ENCODE measurements at places on chromosomes 5 and 9.

DNA sequence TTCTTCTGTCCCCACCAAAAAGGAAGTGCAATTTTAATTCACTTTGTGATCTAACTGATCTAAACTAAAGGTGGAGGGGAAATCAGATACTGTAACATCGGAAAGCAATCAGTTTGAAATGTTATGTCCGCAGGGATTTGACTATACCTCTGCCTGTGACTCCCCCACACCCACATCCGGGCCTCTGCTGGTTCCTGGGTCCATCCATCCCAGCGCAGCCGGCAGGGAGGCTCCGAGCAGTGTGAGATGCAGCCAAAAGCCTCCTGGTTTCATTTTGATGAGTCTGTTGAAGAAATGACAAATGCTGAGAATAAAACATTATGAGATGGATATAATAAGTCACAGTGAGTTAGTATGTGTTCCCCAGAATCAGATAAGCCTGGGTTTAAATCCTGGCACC lies 8.6 kb downstream of the FSTL4 start:
- no peaks in the 10 kb centered on the region for H3K4me1 ChIP-seq
- no peak for DNase-seq
- no peaks in the 10 kb centered on the region for H3K27me3 ChIP-seq
- no peaks in the 10 kb centered on the region for H3K36me3 ChIP-seq

DNA sequence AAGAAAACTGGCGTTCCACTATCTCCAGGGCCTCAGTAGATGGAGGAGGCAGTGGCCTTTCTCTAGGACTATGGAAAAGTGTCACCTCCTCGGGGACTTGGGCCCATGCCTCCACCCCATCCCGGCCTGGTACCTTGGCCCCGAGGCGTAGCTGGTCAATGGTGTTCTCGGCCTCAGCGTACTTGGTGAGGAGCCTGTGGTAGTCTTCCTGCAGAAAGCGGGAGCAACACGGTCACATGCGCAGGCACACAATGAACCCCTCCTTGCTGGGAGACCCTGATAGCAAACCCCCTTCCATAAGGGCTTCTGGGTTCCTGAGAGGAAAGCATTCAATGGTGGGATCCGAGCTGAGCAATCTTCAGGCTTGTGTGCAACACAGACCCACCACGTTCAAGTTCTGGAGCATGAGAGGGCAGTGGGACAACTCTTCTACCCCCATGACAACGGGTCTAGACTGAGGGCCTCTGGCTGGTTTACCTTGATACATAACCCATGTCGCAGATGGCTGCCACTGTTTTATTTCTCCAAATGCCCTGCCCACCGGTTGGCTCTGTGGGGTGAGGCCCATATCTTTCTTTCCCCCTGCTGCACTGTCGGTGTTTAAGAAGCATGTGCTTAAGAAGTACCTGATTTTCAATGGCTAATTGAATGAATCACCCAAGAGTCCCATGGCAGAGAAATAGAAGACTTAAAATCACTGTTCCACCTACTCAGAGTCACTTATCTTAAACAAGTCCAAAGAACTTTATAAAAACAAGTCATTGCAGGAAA lies 13.6 kb downstream of the AKNA start:
- H3K36me3 ChIP-seq: peaks cover 11% of the 10 kb centered on the region
- no peak overlapping the region for H3K27ac ChIP-seq
- DNase-seq: no peak
- no peak overlapping the region for H3K4me3 ChIP-seq
- no peaks in the 10 kb centered on the region for H3K4me1 ChIP-seq
- H3K27me3 ChIP-seq: no peaks in the 10 kb centered on the region

DNA sequence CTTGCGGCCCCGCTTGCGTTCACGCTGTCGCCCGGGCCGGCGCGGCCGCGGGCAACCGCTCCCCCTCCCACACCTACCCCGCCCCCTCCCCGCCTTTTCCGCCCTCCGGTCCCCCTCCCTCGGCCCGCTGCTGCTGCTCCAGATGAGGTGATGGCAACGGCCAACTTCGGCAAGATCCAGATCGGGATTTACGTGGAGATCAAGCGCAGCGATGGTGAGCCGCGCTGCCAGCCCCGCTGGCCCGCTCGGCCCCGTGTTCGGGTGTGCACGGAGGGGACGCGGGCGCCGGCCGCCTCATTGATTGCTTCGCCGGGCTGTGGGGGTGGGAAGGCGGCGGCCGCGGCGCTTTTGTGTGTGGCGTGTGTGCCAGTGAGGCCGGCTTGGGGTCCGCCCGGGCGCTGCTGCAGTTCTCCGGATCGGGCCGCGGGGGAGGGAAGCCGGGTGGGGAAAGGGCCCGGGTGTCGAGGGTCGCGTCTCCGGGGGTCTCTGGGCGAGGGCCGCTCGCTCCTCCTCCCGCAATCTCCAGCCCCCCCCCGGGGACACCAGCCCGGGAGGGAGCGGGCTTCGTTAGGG lies 403 bp downstream of the KIF2A start:
- H3K4me3 ChIP-seq: peak overlapping the region; percentile 72
- H3K4me1 ChIP-seq: no peaks in the 10 kb centered on the region
- peak; percentile 28 for DNase-seq
- no peaks in the 10 kb centered on the region for H3K36me3 ChIP-seq

DNA sequence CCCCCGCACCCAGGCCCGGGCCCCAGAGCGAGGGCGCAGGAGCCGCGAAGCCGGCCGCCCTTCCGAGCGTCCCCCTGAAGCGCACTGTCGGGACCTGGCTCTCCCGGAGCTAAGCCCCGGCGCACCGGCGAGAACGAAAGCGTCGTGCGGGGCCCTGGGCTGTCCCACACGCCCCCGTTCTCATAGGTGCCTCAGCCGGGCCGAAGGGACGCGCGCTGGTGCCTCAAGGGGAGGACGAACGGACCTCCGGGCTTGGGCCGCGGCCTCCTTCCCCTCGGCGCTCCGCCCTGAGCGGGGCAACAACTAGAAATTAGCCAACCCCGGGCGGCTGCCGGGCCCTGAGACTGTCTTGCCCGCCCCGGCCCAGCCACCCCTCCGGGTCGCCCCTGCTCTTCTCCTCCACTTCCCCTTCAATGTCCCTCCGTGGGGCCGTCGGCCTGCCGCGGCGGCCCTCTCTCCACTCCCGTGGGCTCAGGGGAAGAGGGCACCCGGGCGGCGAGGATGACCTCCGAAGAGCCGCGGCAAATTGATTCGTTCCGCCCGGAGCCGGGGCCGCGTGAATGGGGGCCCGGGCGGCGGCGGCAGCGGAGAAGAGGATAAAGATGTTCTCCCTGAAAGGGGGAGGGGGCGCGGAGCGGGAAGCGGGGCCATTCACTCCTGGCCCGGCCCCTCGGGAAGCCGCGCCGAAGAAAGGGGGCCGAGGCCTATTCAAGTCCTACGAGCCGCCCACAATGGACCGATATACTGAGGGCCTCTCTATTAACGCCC lies 3.5 kb upstream of the PRDM12 start:
- no peak for DNase-seq
- no peaks in the 10 kb centered on the region for H3K36me3 ChIP-seq
- H3K27me3 ChIP-seq: peaks cover 100% of the 10 kb centered on the region
- H3K4me1 ChIP-seq: peaks cover 70% of the 10 kb centered on the region
- peak overlapping the region; percentile 4 for H3K4me3 ChIP-seq
- no peak overlapping the region for H3K27ac ChIP-seq

- no peak overlapping the region for H3K4me3 ChIP-seq
- no peak for DNase-seq
- H3K27ac ChIP-seq: no peak overlapping the region
- H3K27me3 ChIP-seq: no peaks in the 10 kb centered on the region
Observed at GRCh38 chr9:88005240-88005639, 30.9 kb upstream of the CDK20 start.

DNA sequence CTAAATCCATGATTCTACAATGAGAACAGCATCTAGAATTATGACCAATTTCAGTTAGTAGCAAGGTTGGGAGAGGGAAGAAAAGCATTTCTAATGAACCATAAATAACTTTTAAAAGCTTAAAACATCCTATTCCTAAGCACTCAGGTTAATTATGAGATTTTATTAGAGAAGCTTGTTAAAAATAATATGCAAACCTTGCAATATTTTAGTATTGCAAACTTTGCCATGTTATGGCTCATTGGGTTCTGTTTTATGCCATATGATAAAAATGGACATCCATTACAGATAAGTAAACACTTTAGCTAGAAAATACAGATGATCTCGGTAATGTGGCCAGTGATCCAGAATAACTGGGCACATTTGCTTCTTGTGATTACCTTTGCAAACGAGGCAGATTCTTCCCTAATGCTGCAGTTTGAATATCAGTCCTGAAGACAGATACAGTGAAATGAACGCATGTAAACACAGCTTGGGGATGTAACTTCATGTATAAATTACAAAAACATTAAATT lies 447.0 kb downstream of the PLK2 start:
- no peak for DNase-seq
- H3K4me1 ChIP-seq: no peaks in the 10 kb centered on the region

- H3K27ac ChIP-seq: peak overlapping the region; percentile 25
- no peak overlapping the region for H3K4me3 ChIP-seq
Observed at GRCh38 chr9:137269231-137269772, 8.2 kb upstream of the TOR4A start.

- H3K4me1 ChIP-seq: no peaks in the 10 kb centered on the region
- H3K27ac ChIP-seq: no peak overlapping the region
- DNase-seq: no peak
Observed at GRCh38 chr5:153985498-153985897, 53.2 kb downstream of the FAM114A2 start.

DNA sequence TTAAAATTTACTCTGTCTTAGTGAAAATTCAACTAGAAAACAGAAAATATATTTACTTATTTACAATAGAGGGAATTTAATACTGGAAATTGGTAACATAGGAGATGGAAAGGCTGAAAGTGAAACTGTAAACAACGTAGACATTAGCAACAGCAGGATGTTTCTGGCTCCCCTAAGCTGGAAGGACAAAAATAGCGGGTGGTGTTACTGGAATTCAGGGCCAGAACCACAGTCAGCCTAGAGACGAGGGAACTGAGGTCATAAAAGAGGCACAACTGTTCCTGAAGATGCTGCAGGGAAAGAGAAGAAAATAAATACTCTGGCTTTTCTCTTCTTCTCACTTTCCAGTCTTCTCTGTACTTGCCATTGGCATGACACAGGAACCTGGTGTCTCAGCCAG lies 80.4 kb upstream of the NIPBL start:
- DNase-seq: no peak
- no peaks in the 10 kb centered on the region for H3K36me3 ChIP-seq
- no peaks in the 10 kb centered on the region for H3K4me1 ChIP-seq
- no peak overlapping the region for H3K27ac ChIP-seq
- no peak overlapping the region for H3K4me3 ChIP-seq

DNA sequence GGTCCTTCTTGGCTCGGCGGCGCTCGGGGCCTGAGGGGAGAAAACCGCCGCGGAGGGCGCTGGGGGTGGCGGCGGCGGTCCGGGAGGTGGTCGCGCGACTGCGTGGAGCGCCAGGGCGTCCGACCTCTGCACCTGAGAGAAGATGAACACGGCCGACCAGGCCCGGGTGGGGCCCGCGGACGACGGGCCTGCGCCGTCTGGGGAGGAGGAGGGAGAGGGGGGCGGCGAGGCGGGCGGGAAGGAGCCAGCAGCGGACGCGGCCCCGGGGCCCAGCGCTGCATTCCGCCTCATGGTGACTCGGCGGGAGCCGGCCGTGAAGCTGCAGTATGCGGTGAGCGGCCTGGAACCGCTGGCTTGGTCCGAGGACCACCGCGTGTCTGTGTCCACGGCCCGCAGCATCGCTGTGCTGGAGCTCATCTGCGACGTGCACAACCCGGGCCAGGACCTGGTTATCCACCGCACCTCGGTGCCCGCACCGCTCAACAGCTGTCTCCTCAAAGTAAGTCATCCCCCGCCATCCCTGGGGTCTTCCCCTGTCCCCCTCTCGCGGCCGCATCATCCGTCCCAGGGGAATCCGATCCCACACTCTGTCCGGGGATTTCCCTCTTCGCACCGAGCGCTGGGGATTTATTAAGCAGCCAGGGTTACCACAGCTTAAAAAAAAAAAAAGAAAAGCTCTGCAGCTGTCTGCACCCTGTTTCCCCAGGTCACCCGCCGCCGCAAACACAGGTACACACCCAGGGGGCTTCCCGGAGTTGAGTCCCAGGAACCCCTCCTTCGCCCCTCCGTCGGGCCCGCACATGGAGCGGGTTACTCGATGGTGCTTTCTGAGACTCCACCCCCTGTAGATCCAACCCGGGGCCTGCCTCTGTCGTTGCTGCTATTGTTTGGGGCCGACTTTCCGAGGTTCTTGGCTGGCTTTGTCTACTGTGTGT lies at the start of gene GTF3C4:
Gene GTF3C4 (plus strand): TSS at position 8 of the 935 bp plus-strand sequence. CDS start 135 bp downstream, at position 143.
- peak within 1 kb of the TSS; percentile 84 for H3K27ac ChIP-seq
- no peaks in the 10 kb centered on the region for H3K36me3 ChIP-seq
- DNase-seq: no peak
- peak within 1 kb of the TSS; percentile 81 for H3K4me3 ChIP-seq
- H3K4me1 ChIP-seq: peaks cover 68% of the 10 kb centered on the region

- H3K27me3 ChIP-seq: no peaks in the 10 kb centered on the region
- DNase-seq: no peak
- H3K27ac ChIP-seq: no peak overlapping the region
- H3K4me1 ChIP-seq: no peaks in the 10 kb centered on the region
Observed at GRCh38 chr5:135642934-135643333, 64.1 kb upstream of the CXCL14 start.

DNA sequence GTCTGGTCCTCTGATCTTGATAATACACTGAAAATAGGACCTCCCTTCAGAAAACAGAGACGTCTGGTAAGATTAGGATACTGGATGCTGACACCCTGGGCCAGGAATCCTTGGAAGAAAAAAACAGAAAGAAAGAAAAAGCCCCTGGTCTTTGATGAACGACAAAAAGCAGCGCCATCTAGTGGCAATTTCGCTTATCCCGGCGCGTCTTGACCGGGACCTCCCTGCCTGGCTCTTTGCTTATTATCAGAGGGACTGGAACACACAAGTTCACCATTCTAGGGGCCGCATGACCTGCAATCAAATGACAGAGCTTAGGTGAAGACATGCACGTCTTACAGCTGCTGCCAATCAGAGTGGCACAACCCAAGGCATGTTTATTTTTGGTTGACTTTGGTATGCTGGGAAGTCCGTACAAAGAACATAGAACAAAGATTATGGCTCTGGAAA lies 114.9 kb upstream of the NFIB start:
- peak; percentile 58 for DNase-seq
- H3K36me3 ChIP-seq: no peaks in the 10 kb centered on the region

- H3K4me3 ChIP-seq: no peak overlapping the region
- no peak overlapping the region for H3K27ac ChIP-seq
- H3K4me1 ChIP-seq: no peaks in the 10 kb centered on the region
- no peaks in the 10 kb centered on the region for H3K36me3 ChIP-seq
Observed at GRCh38 chr5:97666783-97667182, 483.7 kb upstream of the RIOK2 start.

GRCh38 chr5:123700624-123701287 lies 188.8 kb downstream of the CSNK1G3 start:
- peak overlapping the region; percentile 77 for H3K27ac ChIP-seq
- H3K27me3 ChIP-seq: no peaks in the 10 kb centered on the region
- DNase-seq: no peak

DNA sequence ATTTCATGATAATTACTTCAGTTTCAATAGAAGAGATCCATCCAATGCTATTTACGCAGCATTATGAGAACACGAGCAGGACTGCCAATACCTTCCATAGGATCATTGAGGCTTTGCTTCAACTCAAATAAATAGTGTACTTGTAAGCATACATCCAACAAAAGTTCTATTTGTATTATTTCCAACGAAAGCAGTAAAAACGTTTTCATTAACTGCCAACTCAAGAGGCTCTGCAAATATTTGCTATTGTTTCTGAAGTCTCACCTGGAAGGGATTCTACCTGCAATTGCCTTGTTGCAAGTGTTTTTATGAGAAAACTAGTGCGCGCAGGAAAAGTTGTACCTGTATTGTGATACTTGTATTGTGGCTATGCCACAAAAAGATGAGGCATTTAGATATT lies 11.0 kb upstream of the GNPDA1 start:
- no peaks in the 10 kb centered on the region for H3K4me1 ChIP-seq
- H3K27me3 ChIP-seq: no peaks in the 10 kb centered on the region
- no peak overlapping the region for H3K27ac ChIP-seq
- no peak for DNase-seq

Data from tibial nerve (tissue), 4 donors.